ENCODE measurements at places on chromosomes 16 and 17.

DNA sequence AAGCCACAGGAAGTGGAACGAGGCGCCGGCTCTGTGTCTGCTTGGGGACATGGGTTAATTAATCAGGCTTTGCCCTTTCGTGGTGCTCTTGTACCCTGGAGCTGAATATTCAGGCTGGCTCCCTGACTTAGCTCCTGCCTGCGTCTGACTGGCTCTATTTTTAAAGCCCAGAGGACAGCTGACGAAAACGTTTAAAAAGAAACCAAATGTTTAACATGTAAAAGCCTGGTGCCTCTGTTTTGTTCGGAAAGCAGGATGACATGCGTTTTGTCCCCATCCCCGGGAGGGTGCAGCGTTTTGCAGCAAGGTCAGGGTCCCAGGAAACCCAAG is 61.1 kb downstream of the NT5M start:
- no peak for DNase-seq

GRCh38 chr16:88700636-88701482 is 5.3 kb downstream of the RNF166 start:
- DNase-seq, result peak; percentile 95

DNA sequence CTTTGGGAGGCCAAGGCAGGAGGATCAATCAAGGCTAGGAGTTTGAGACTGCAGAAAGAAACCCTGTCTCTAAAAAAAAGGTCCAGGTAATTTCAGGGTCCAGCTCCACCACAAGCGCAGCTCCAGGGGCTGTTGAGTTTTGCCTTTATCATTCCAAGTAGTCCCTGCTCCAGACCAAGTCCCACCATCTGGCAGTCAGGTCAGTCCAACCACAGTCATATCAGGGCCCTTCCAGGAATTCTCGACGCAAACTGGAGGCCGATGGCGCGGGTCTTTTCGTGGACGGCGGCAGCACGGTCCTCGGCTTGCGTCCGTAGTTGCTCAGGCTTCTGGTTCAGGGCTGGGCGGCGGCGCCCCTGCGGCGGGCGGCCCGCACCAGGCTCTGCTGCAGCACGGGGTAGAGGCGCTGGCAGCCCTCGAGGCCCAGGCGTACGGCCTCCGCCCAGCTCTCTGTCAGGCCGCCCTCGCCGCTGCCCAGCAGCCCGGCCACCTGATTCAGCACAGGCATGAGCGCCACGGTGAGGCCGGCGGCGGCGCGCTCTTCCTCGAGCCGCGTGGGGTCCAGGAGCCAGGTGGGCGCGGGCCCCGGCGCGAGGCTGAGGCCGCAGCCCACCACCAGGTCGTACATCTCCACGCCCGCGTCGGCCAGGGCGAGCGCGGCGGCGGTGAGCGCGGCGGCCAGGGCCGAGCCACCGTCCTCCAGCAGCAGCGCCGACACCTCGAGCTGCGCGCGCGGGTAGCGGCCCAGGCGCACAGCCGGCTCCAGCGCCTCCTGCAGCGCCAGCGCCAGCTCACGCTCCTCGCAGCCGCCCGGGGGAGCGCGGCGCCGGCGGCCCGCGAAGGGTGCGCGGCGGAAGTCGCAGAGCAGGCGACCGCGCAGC is 752 bp downstream of the EXOSC6 start:
- DNase-seq, result peak; percentile 55

DNA sequence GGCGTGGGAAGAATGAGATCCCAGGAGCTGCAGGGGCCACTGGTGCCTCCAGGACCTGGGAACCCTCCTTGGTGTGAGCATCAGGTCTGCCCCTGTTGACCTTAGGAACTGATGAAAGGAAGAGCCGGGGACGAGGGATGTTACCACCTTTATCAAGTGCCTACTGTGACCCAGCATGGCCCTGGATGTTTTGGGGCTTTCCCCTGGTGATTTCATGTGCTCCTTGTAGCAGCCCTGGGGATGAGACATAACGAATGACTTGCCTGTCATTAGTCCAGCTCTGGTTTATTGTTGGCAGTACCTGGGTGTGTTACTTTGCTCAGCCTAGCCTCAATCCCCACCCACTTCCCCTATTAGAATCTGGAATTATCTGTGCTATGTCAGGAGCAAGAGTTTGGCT is 39.9 kb downstream of the WSCD1 start:
- no peak for DNase-seq

DNA sequence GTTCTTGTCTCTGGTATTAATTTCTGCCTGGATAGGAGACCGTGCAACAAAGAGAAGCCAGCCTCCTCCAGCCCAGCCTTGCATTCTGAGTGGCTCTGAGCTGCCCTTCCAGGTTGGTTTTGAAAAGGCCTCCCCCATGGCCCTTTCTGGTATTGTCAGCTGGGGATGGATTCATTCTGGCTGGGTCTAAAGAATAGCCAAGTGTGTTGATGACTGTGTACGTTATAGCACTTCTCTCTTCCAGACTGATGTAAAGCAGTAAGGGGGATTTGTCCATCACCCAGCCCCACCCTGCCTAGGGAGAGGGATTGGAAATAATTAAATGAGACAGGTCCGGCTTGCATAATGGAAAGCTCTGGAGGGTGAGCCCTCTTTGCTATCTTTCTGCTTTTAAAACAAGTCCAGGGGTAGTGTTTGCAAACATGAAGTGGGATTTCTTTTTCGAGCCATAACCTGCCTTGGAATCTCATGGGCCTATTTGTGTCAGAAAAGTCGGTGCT is 146.4 kb downstream of the MSI2 start:
- no peak for DNase-seq

GRCh38 chr17:1645207-1646171 is at the start of gene SCARF1:
SCARF1 (minus strand) TSS chr17:1645732; CDS start chr17:1645697, 35 bp downstream.
- no peak for DNase-seq

- DNase-seq, result no peak
Measured at GRCh38 chr17:81391936-81392908, 3.0 kb upstream of the BAHCC1 start.

DNA sequence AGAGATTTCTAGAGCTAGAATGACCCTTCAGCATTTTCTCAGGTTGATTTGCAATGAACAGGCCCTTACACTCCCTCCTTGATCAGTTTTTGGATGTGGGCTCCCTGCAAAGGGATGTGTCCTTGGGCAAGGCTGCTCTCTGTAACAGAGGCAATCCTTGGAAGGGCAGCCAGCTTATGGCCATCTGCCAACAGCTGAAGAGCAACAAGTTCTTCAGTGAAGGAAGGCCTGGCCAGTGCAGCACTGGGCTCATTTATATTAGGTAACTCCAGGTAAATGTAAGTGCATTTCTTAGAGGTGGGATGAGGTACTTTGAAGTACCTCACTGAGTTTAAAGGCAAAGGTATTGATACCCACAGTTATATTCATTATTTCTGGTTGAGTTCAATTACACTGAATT is 114.3 kb upstream of the KCNJ16 start:
- no peak for DNase-seq

GRCh38 chr16:86748652-86749051 is 170.3 kb downstream of the FOXL1 start:
- DNase-seq, result no peak

DNA sequence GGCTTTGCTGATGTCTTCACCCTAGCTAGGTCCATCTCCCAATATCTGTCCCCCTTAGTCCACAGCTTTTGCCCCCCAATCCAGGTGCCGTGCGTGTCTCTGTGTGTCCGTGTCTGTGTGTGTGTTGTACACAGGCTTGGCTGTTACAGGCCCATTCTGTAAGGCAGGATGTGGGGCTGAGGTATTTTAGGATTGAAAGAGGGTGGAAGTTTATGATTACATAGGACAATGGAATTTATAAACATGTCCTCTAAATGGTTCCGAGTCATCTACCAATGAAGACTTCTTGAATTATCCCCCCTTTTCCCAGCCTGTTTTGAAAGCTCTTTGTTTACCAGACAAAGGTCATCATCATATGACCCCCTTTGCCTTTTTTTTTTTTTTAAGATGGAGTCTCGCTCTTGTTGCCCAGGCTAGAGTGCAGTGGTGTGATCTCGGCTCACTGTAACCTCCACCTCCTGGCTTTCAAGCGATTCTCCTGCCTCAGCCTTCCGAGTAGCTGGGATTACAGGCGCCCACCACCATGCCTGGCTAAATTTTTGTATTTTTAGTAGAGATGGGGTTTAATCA is 21.9 kb downstream of the ACE start:
- no peak for DNase-seq

- DNase-seq, result no peak
Measured at GRCh38 chr17:60647705-60648104, 29.9 kb upstream of the BCAS3 start.

GRCh38 chr16:6284731-6285130 is 1047.9 kb upstream of the RBFOX1 start:
- no peak for DNase-seq

DNA sequence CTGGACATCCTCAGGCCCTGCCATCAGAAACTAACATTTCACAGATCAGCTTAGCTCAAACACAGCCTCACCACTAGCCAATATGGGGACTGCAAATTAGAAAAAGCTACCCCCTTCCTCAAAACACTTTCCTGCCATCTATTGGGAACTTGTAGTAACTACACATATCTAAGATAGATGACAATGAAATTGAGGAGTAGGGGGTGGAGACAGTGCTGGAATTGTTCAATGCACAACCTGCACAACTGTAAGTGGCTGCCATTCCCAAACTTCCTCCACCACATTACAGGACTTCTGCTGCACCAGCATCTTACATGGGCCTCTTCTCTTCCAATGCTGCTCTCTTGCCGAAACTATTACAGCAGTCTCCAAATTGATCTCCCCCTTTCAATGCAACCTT is 21.9 kb downstream of the AIPL1 start:
- peak; percentile 50 for DNase-seq

- DNase-seq, result no peak
Measured at GRCh38 chr17:66724581-66725341, 110.2 kb upstream of the CACNG5 start.

- no peak for DNase-seq
Measured at GRCh38 chr17:51004249-51004648, 116.4 kb downstream of the SPAG9 start.

GRCh38 chr16:81831722-81832126 is 52.6 kb downstream of the PLCG2 start:
- peak; percentile 53 for DNase-seq

- no peak for DNase-seq
Measured at GRCh38 chr17:19502517-19502916, 31.1 kb upstream of the SLC47A1 start.

GRCh38 chr17:8063761-8064534 is 23.6 kb downstream of the ALOX12B start:
- no peak for DNase-seq

GRCh38 chr16:10552998-10553491 is 27.4 kb downstream of the EMP2 start:
- peak; percentile 75 for DNase-seq

- DNase-seq, result no peak
Measured at GRCh38 chr16:17936766-17937402, 399.7 kb downstream of the NPIPA8 start.

DNA sequence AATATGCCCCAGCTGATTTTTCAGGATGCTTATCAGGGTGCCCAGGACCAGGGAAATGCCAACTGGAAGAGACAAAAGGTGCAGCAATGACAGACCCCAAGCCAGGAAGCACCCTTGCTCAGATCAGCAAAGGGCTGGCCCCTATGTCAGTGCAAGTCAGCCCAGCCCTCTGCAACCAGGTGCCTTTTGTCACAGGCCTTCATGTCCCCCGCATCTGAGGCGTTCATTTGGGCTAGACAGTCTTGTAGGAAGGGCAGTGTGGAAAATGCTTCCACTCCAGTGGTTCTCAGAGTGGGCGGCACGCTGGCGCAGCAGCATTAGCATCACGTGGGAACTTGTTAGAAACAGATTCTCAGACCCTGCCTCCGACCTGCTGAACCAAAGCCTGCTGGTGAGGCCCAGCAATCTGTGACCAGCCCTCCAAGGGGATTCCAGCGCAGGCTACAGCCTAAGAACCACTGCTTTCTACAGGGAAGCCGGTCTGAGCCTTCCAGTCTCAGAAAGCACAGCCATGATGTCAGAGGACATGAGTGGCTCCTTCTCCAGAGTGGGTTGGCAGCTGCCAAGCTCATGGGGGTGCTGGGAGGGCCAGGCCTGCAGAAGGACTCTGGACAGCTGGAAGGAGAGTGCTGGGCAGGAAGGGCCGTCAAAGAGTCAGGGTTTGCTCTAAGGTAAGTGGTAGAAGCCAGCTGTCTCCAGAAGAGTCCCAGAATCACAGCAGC is 13.1 kb downstream of the SLC47A2 start:
- no peak for DNase-seq

DNA sequence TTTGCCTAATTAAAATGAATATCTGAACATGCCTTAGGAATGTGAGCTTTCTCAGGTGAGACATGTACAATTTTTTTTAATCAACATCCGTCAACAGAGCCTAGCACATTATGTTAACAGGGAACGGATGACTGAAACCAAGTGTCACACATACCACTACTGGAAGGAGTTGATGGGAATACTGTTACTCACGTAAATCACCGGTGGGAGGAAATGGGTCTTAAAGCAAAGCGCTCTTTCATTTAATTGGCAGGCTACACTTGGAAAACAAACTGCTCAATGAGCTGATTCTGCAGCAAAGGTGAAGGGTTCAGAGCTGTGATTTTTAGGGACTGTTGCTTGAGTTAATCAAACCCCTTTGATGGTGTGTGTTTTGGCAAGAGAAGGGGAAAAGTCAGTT is 4.8 kb downstream of the CPPED1 start:
- DNase-seq, result no peak

DNA sequence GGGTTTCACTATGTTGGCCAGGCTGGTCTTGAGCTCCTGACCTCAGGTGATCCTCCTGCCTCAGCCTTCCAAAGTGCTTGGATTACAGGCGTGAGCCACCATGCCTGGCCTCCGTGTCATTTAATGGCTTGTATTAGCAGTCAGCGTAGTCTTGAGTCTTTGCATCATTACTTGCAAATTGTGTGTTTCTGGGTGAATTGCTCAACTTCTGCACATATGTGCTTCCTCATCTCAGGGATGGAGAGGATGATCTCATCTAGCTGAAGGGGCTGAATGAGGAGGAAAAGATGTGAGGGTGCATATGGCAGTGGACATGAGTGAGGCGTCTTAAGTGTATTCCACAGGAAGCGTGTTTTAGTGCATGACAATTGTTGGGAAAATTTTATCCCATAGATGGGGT is 155.8 kb downstream of the SNX29 start:
- DNase-seq, result no peak

- DNase-seq, result no peak
Measured at GRCh38 chr16:81560979-81561657, 116.5 kb downstream of the CMIP start.

DNA sequence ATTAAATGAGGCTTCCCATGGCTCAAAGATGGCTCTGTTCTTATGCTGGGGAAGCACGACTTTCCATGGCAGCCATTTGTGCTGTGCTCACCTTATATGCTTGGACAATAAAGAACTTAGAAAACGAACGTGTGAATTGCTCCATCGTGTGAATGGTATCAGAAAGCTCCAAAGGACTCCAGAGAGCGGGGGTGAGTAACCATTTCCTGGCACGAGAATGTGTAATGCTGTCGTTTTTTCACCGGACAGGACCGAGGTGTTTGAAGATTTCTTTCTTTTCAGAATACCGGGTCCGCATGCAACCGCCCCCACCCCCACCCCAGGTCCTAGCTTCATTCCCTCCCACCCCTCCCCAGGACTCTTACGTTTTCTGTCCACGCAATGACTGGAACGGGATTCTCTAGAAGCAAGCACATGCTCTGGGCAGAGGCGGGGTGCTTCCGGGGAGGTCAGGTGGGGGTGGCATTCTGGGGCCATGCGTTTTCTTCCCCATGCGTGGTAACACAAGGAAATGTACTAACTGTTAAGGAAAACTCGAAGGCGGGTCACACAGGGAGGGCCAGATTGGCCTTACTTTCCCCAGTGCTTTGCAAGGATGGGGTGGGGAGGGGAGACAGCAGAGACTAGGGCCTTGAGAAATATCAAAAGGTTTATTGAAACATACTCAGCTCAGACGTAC is 26.2 kb downstream of the GPRC5B start:
- no peak for DNase-seq

GRCh38 chr16:79767421-79768275 is 167.1 kb upstream of the MAF start:
- DNase-seq, result no peak
